ENCODE measurements at places on chromosomes 7 and 10. TPM values are rescaled to one million over a fixed set of nuclear protein-coding genes. Genes with fewer than 3 reads are reported as not detected.
A peak's percentile ranks its signal among the peaks of the same experiment; 100 is the strongest.

Gene TRIM56
- total RNA-seq = 18.8 TPM

GRCh38 chr10:89051593-89051992 lies 61.0 kb downstream of the FAS start:
- peaks cover 3% of the 10 kb centered on the region for H3K4me1 ChIP-seq
- DNase-seq = no peak
- H3K27ac ChIP-seq = no peak overlapping the region
- H3K27me3 ChIP-seq = no peaks in the 10 kb centered on the region
- no peak overlapping the region for H3K4me3 ChIP-seq
- no peaks in the 10 kb centered on the region for H3K36me3 ChIP-seq

DNA sequence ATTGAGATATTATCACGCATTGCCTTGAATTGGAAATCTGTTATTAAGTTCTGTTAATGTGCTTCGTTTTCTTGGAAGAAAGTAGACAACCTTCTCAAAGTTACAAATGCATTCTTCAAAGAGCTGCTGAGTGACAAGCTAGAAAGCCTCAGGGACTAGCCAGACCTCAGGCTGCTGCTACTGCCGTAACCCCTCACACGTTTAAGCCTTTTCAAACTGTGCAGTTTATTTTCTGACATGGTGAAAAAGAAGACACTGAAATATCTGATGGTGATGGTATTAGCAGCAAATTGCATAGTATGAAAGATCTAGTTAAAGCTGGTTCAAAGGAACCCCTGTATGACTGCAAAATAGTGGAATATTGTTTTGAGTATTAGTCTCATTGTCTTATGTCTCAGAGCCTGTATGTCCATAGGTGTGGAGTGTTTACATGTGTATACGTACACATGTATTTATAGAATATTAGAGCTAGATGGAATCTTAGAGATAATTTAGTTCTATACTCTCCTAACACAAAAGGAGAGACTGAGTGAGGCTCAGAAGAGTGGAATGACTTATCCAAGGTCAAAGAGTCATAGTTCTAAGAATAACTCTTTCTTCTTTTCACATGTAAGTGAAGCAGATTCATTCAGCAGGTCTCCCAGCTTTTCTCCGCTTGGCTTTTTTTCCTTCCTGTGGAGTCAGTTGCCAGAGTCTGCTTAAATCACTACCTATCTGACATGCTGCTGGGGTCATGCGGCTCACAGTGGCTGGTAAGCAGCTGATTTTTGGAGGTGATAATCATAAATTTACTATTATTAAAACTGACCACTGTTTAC lies 431.9 kb downstream of the PLXDC2 start:
- no peaks in the 10 kb centered on the region for H3K27me3 ChIP-seq
- H3K36me3 ChIP-seq = no peaks in the 10 kb centered on the region
- peaks cover 8% of the 10 kb centered on the region for H3K4me1 ChIP-seq

DNA sequence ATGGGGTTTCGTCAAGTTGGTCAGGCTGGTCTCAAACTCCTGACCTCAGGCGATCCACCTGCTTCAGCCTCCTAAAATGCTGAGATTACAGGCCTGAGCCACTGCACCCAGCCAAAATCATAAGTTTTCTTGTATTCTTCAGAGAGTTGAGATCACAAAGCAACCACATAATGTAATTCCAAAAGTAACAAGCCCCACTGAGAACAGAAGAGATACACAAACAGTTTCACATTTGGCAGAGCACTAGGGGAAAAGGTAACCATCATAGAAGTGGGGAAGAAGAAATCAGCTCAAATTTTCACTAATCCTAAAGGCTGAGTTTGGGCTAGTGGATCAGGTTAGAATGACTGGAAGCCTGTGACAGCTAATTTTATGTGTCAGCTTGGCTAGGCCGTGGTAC lies 5.4 kb upstream of the CEP41 start:
- H3K4me1 ChIP-seq = 0 out of 2 replicates have a peak, but pooled peaks cover 2% of the 10 kb centered on the region
- no peaks in the 10 kb centered on the region for H3K36me3 ChIP-seq
- no peak overlapping the region for H3K4me3 ChIP-seq

DNA sequence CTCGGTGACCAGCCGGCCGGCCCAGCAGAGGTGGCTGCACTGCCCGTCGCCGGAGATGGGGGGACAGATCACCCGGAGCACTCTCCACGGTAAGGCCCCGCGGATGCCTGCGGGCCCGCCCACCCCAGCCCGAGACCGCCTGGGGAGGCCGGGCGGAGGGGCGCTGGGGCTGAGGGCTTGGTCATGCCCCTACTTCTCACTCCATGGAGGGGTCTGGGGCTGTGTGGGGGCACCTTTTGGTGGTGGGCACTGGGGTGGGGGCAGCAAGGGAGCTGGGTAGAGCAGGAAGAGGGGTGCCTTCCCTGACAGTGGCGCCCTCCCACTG lies 61.8 kb downstream of the NEURL1 start:
- peak overlapping the region; percentile 37 for H3K4me3 ChIP-seq
- H3K4me1 ChIP-seq = peaks cover 6% of the 10 kb centered on the region
- peaks cover 9% of the 10 kb centered on the region for H3K27me3 ChIP-seq
- H3K27ac ChIP-seq = no peak overlapping the region

DNA sequence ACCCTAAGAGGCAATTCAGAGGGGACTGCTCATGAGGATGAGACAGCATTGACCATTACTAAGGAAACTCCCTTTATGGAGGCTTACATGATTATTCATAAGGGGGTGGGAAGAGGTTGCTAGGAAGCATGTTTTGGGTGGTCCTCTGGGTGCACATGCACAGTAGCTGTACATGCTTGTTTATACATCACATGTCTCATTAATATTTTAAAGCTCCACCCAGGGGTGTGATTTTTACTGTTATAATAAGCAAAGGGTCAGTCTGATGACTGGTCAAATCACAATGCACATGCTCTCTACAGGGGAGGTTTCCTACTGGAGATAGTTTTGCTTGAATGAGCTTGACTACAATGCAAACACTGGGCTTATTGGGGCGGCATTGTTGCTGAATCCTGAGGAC lies 23.8 kb upstream of the PPP1R9A start:
- H3K36me3 ChIP-seq = no peaks in the 10 kb centered on the region
- no peak overlapping the region for H3K27ac ChIP-seq
- H3K4me3 ChIP-seq = no peak overlapping the region
- H3K27me3 ChIP-seq = no peaks in the 10 kb centered on the region

DNA sequence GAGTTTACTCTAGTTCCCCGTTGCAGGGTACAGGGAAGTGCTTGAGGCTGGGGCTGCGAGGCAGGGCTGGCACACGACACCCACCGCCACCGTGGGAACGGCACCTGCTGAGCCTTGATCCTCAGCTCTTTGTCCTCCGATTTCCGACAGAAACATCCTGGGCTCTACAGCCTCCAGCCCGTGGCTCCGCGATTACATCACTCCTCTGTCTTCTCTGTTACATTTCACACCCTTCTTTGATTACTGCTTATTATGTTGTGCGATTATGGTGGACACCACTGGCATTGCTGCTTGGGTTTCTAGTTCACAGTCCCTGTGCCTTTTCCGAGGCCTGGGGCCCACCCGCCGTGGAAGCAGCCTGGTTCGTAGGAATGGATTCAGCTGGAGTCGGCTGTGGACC lies 26.9 kb downstream of the FKBP6 start:
- DNase-seq = no peak
- no peaks in the 10 kb centered on the region for H3K36me3 ChIP-seq
- H3K4me1 ChIP-seq = peaks cover 11% of the 10 kb centered on the region
- H3K27ac ChIP-seq = no peak overlapping the region
- no peak overlapping the region for H3K4me3 ChIP-seq

DNA sequence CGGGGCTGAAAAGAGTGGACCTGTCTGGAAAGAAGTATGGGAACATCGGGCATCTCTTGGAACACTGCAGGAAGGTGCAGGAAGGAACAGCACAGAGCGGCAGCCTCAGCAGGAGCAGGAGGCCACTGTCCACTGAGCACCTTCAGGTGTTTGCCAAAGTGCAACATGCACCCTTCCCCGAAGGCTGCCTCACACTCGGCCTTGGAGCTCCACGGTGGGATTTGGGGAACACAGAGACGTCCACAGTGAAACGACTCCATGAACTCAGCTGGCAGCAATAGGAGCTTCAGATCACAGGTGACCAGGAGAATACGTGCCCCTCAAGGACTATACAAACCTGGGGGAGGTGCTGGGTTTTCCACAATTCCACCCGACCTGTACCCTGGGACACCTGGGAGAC lies 140.3 kb upstream of the RET start:
- peaks cover 1% of the 10 kb centered on the region for H3K4me1 ChIP-seq
- H3K27me3 ChIP-seq = peaks cover 26% of the 10 kb centered on the region
- no peak overlapping the region for H3K4me3 ChIP-seq
- H3K27ac ChIP-seq = no peak overlapping the region
- no peak for DNase-seq

- H3K4me1 ChIP-seq = peaks cover 21% of the 10 kb centered on the region
- no peak overlapping the region for H3K4me3 ChIP-seq
- H3K27ac ChIP-seq = no peak overlapping the region
- DNase-seq = no peak
- no peaks in the 10 kb centered on the region for H3K27me3 ChIP-seq
- no peaks in the 10 kb centered on the region for H3K36me3 ChIP-seq
Measured at GRCh38 chr10:78175444-78176015, 141.9 kb downstream of the RPS24 start.

- DNase-seq = peak; percentile 39
- no peaks in the 10 kb centered on the region for H3K36me3 ChIP-seq
- H3K27ac ChIP-seq = no peak overlapping the region
- no peak overlapping the region for H3K4me3 ChIP-seq
- peaks cover 12% of the 10 kb centered on the region for H3K27me3 ChIP-seq
- peaks cover 6% of the 10 kb centered on the region for H3K4me1 ChIP-seq
Measured at GRCh38 chr7:156585025-156585648, 55.4 kb upstream of the RNF32 start.

- peak overlapping the region; percentile 67 for H3K4me3 ChIP-seq
- H3K27me3 ChIP-seq = peaks cover 50% of the 10 kb centered on the region
- no peaks in the 10 kb centered on the region for H3K36me3 ChIP-seq
- H3K4me1 ChIP-seq = no peaks in the 10 kb centered on the region
- H3K27ac ChIP-seq = no peak overlapping the region
Measured at GRCh38 chr7:15687546-15688278, 1.2 kb upstream of the MEOX2 start.

Measured in H1 (cell line).